ENCODE measurements at places on chromosomes 7 and 10. TPM values are rescaled to one million over a fixed set of nuclear protein-coding genes. Genes with fewer than 3 reads are reported as not detected.

- no peak overlapping the region for H3K27ac ChIP-seq
- H3K4me3 ChIP-seq, result no peak overlapping the region
- peaks cover 2% of the 10 kb centered on the region for H3K4me1 ChIP-seq
- DNase-seq, result no peak
- peaks cover 2% of the 10 kb centered on the region for H3K27me3 ChIP-seq
These were observed 21.0 kb upstream of the LMTK2 start for GRCh38 chr7:98085674-98086073.

KCNMA1 gene
- total RNA-seq, result 0.16 TPM

GRCh38 chr10:1989090-1989489 is 251.8 kb upstream of the ADARB2 start:
- DNase-seq, result no peak
- no peaks in the 10 kb centered on the region for H3K4me1 ChIP-seq
- H3K27ac ChIP-seq, result no peak overlapping the region
- H3K27me3 ChIP-seq, result no peaks in the 10 kb centered on the region
- H3K36me3 ChIP-seq, result no peaks in the 10 kb centered on the region

GRCh38 chr10:88787463-88787862 is 15.1 kb upstream of the LIPM start:
- no peak overlapping the region for H3K27ac ChIP-seq
- no peak overlapping the region for H3K4me3 ChIP-seq
- H3K36me3 ChIP-seq, result no peaks in the 10 kb centered on the region
- peaks cover 15% of the 10 kb centered on the region for H3K4me1 ChIP-seq
- DNase-seq, result no peak

GRCh38 chr7:121341933-121342332 is 13.1 kb downstream of the WNT16 start:
- no peaks in the 10 kb centered on the region for H3K4me1 ChIP-seq
- no peak overlapping the region for H3K4me3 ChIP-seq
- no peak for DNase-seq
- H3K27me3 ChIP-seq, result peaks cover 2% of the 10 kb centered on the region

- H3K27ac ChIP-seq, result no peak overlapping the region
- no peaks in the 10 kb centered on the region for H3K36me3 ChIP-seq
- H3K4me1 ChIP-seq, result no peaks in the 10 kb centered on the region
- no peak overlapping the region for H3K4me3 ChIP-seq
- no peaks in the 10 kb centered on the region for H3K27me3 ChIP-seq
These were observed 116.6 kb downstream of the INPP5A start for GRCh38 chr10:132654121-132654571.

GRCh38 chr10:930625-931325 is 730 bp downstream of the LARP4B start:
- peaks cover 42% of the 10 kb centered on the region for H3K4me1 ChIP-seq
- H3K4me3 ChIP-seq, result peak overlapping the region; percentile 96
- DNase-seq, result peak; percentile 30
- peaks cover 21% of the 10 kb centered on the region for H3K36me3 ChIP-seq
- H3K27ac ChIP-seq, result peak overlapping the region; percentile 96

DNA sequence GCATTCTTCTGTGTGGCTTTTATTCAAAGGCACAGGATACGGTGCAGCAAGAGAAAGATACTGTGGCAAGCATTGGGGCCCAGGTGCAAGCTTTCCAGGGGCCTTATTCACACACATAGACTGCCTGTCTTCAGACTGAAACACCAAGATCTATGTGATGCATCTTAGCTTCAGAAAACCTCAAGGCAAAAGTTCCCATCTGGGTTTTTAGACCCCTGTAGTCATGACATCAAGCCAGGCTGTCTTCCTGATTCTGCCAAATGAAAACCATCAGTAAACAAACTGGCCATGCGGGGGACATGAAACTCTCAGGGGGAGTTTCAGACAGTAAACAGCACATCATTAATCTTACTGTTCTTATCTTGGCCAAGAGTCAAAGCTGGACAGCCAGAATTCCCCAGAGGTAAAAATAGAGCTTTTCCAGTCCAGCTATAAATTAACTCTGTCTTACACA is 9.8 kb downstream of the AGBL3 start:
- no peaks in the 10 kb centered on the region for H3K27me3 ChIP-seq
- peak overlapping the region; percentile 84 for H3K27ac ChIP-seq
- peaks cover 47% of the 10 kb centered on the region for H3K4me1 ChIP-seq
- H3K36me3 ChIP-seq, result peaks cover 32% of the 10 kb centered on the region

HOXA4 gene
- total RNA-seq, result not detected

GRCh38 chr7:37089972-37090371 is 358.7 kb downstream of the ELMO1 start:
- H3K27me3 ChIP-seq, result no peaks in the 10 kb centered on the region
- H3K4me3 ChIP-seq, result no peak overlapping the region

TUBAL3 gene
- total RNA-seq, result not detected

DNA sequence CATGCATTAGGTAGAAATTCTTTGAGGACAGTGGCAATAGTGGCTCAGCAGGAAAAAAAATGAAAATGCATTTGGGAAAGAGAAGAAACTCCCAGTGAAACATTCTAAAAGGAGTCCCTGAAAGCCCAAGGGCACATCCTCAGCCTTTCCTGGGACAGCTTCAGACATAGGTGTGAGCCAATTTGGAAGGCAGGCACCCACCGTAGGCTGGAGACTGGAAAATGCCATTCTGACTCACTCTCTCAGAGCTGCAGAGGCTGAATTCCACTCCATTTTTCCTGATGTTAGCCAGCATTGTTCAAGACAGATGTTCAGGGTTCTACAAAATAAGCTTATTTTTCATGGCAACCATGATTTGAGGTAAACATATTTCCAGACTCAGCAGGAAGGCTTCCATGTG is 379.0 kb upstream of the FZD8 start:
- H3K27me3 ChIP-seq, result no peaks in the 10 kb centered on the region
- H3K36me3 ChIP-seq, result no peaks in the 10 kb centered on the region
- no peaks in the 10 kb centered on the region for H3K4me1 ChIP-seq
- no peak overlapping the region for H3K4me3 ChIP-seq
- H3K27ac ChIP-seq, result no peak overlapping the region
- DNase-seq, result no peak

CALD1 gene
- total RNA-seq, result 0.55 TPM

GRCh38 chr10:129494176-129494575 is 27.1 kb downstream of the MGMT start:
- H3K27me3 ChIP-seq, result no peaks in the 10 kb centered on the region
- DNase-seq, result no peak
- no peaks in the 10 kb centered on the region for H3K4me1 ChIP-seq
- H3K27ac ChIP-seq, result no peak overlapping the region
- H3K36me3 ChIP-seq, result peaks cover 20% of the 10 kb centered on the region
- H3K4me3 ChIP-seq, result no peak overlapping the region

- H3K27me3 ChIP-seq, result no peaks in the 10 kb centered on the region
- peaks cover 55% of the 10 kb centered on the region for H3K4me1 ChIP-seq
- peak overlapping the region; percentile 62 for H3K4me3 ChIP-seq
- DNase-seq, result no peak
These were observed 535 bp upstream of the EPC1 start for GRCh38 chr10:32347363-32348022.

GRCh38 chr10:4982764-4983226 is 19.6 kb downstream of the AKR1C1 start:
- no peaks in the 10 kb centered on the region for H3K27me3 ChIP-seq
- H3K27ac ChIP-seq, result no peak overlapping the region
- no peaks in the 10 kb centered on the region for H3K36me3 ChIP-seq
- no peak for DNase-seq

- DNase-seq, result no peak
- no peak overlapping the region for H3K4me3 ChIP-seq
- H3K27me3 ChIP-seq, result peaks cover 2% of the 10 kb centered on the region
- no peak overlapping the region for H3K27ac ChIP-seq
These were observed 206.9 kb downstream of the PTEN start for GRCh38 chr10:88070080-88070880.

DNA sequence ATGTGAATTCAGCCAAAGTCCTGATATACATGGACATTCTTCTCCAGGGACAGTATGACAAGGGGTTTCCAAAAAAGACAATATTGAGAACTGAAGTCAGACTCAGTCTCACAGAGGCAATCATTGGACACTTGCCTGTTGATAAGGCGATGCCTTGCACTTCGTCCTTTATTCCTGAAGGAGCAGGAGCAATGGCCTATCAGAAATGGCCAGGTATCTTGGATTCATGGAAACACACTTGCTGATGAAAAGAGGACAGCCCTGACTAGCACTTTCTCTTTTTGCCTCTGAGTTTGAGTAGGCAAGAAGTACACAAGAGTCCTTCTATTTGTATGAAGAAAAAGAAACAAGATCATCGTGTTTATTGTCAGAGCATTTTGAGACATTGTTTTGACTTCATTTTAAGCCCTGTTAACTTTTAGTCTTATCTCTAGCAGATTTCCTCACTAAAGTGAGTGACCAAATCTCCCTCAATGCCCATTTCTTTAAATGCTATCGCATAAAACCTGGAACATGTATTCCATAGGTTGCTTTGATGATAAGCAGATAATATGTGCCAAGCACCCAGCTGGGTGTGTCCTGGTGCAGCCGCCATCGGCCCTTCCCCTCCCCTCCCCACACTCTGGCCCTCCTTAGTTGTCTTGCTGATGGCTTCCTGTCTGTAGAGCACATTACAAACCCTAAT is 26.6 kb downstream of the ST8SIA6 start:
- peaks cover 11% of the 10 kb centered on the region for H3K27me3 ChIP-seq
- no peak for DNase-seq

DNA sequence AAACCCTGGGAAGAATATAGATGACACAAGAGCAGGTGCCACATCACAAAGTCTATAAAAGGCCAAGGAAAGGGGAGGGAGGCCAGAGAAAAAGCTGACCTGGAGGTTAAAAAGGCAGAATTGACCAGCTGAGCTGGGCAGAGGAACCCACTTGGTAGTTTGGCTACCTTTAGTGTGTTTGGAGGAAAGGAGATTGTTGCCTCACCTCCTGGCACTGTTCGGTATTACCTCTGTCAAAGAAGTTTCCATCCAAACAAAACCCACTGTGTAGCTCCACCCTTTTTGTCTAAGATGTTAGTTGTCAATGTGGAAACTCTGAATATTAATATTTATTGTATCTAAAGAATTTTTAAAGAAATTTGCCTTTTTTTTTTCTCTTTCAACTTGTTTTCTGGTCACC is 23.4 kb downstream of the ENTPD7 start:
- no peak for DNase-seq
- no peaks in the 10 kb centered on the region for H3K27me3 ChIP-seq
- peaks cover 12% of the 10 kb centered on the region for H3K4me1 ChIP-seq
- H3K4me3 ChIP-seq, result no peak overlapping the region
- peaks cover 9% of the 10 kb centered on the region for H3K36me3 ChIP-seq
- no peak overlapping the region for H3K27ac ChIP-seq

ABCC2 gene
- total RNA-seq, result 0.76 TPM

DNA sequence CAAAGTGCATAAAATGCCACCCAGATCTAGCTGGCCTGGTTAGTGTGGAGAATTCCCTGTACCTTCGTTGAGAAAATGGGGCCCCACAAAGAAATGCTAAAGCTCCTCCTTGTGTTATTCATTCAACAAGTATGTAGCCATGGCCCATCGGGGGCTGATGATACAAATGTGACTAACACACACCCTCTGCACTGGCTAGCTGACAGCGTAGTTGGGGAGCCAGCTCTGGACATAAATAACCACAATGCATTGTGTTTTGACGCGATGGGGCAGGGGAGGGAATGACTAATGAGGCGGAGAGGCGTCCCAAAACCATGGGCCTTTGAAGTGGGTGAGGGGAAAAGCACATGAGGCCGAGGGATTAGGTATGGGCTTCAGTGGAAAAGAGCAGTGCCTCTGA is 28.2 kb upstream of the ASL start:
- no peak overlapping the region for H3K27ac ChIP-seq
- H3K4me3 ChIP-seq, result no peak overlapping the region
- H3K4me1 ChIP-seq, result peaks cover 8% of the 10 kb centered on the region
- no peak for DNase-seq
- H3K36me3 ChIP-seq, result no peaks in the 10 kb centered on the region
- peaks cover 16% of the 10 kb centered on the region for H3K27me3 ChIP-seq

NAT16 gene
- total RNA-seq, result not detected

- H3K36me3 ChIP-seq, result peaks cover 28% of the 10 kb centered on the region
- H3K27ac ChIP-seq, result peak overlapping the region; percentile 16
- no peak overlapping the region for H3K4me3 ChIP-seq
- peaks cover 3% of the 10 kb centered on the region for H3K4me1 ChIP-seq
- no peak for DNase-seq
These were observed 21.8 kb downstream of the NT5C2 start for GRCh38 chr10:103171278-103171677.

GRCh38 chr7:151366166-151366879 is 24.7 kb downstream of the NUB1 start:
- H3K27ac ChIP-seq, result no peak overlapping the region
- no peak overlapping the region for H3K4me3 ChIP-seq
- H3K36me3 ChIP-seq, result peaks cover 44% of the 10 kb centered on the region
- DNase-seq, result no peak
- H3K4me1 ChIP-seq, result peaks cover 17% of the 10 kb centered on the region

LRRC4 gene
- 0.50 TPM for total RNA-seq

ANKRD30A gene
- total RNA-seq, result not detected

GRCh38 chr10:111233439-111233838 is 156.6 kb downstream of the ADRA2A start:
- H3K27ac ChIP-seq, result no peak overlapping the region
- H3K27me3 ChIP-seq, result peaks cover 3% of the 10 kb centered on the region
- no peaks in the 10 kb centered on the region for H3K36me3 ChIP-seq
- DNase-seq, result no peak
- H3K4me3 ChIP-seq, result no peak overlapping the region
- H3K4me1 ChIP-seq, result no peaks in the 10 kb centered on the region

DNA sequence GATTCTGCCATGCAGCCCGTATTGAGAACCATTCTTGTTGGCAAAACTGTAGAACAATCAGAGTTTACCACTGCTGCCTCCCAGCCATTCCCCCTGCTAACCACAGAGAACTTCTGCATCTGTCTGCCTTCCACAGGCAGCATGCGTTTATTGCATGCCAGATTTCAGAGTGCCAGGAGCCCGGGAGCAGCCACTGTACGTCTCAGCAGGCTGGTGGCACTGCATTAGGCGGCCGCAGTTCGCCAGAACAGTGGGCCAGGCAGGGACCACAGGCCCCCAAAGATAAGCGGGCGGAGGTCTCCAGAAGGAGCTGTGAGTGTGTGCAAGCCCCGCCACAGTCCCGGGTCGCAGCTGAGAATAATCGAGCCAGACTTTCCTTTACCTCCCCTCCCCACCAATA is 31.8 kb downstream of the ZNF467 start:
- H3K36me3 ChIP-seq, result no peaks in the 10 kb centered on the region
- no peak for DNase-seq
- peak overlapping the region; percentile 27 for H3K4me3 ChIP-seq
- H3K27ac ChIP-seq, result no peak overlapping the region
- H3K27me3 ChIP-seq, result peaks cover 44% of the 10 kb centered on the region

AOAH gene
- 18.0 TPM for total RNA-seq

GRCh38 chr10:65194126-65194525 is 1672.9 kb downstream of the REEP3 start:
- no peaks in the 10 kb centered on the region for H3K36me3 ChIP-seq
- H3K27me3 ChIP-seq, result no peaks in the 10 kb centered on the region
- no peak for DNase-seq
- no peak overlapping the region for H3K4me3 ChIP-seq

DNA sequence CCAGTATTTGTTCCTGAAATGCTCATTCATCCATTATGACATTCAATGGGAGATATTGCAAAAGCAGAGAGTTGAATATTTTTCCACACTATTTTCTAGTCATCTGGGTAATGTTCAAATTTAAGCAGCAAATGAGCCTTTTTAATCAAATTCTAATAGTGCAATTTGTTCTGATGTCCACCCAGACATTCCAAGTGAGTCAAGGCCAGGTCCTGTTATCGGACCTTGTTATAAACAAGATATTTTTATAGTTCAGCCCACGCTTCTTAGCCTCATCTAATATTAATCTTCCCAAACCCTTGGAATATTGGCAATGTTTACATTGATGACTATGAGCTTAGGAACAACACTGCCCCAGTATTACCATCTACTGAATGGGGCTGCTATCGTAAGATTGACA is 500.1 kb upstream of the PHF14 start:
- DNase-seq, result no peak
- no peak overlapping the region for H3K27ac ChIP-seq
- no peak overlapping the region for H3K4me3 ChIP-seq
- H3K4me1 ChIP-seq, result no peaks in the 10 kb centered on the region
- H3K36me3 ChIP-seq, result no peaks in the 10 kb centered on the region
- no peaks in the 10 kb centered on the region for H3K27me3 ChIP-seq
